ENCODE measurements at places on chromosomes 5 and 9. TPM values are rescaled to one million over a fixed set of nuclear protein-coding genes. Genes with fewer than 3 reads are reported as not detected.

GRCh38 chr5:113038714-113039113, 62.1 kb downstream of the DCP2 start:
- H3K4me1 ChIP-seq, result no peaks in the 10 kb centered on the region
- DNase-seq, result no peak
- no peaks in the 10 kb centered on the region for H3K27me3 ChIP-seq
- no peaks in the 10 kb centered on the region for H3K36me3 ChIP-seq
- H3K27ac ChIP-seq, result no peak overlapping the region

DNA sequence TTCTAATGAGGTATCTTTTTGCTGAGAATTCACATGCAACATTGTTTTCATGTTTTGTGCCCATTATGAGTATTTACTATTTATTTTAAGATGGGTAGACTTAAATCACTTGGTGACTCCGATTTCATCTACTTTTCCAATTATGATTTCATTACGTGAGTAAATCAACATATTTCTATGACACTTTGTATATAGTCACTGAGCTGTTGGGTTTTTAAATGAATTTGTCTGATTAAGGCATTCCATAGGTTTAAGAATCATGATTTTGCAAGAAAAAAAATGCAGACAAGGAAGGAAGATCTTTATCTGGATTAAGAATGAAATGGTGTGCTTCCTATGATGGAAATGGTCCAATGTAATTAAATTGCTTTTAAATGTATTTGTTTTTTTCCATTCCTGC, 661.9 kb downstream of the ANXA1 start:
- DNase-seq, result no peak
- H3K4me1 ChIP-seq, result no peaks in the 10 kb centered on the region
- H3K27me3 ChIP-seq, result no peaks in the 10 kb centered on the region

DNA sequence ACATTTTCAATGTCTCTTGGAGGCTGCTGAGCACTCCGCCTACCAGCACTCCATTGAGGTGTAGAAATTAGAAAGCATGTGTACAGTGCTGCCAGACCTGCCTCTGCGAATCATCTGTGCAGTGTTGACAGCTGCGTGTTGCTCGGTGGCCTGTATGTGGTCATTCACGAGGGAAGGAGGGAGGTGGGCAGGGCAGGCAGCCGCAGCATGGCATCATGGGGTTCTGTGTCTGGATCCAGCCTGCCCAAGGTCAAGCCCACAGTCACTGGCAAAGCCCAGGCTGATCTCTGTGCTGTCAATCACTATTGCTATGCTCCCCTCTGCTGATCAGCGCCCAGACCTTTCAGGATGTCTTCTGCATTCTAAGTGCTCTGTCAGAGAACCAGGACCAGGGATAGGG, 8.0 kb upstream of the PDZD2 start:
- no peak overlapping the region for H3K27ac ChIP-seq
- no peak for DNase-seq
- H3K4me3 ChIP-seq, result no peak overlapping the region
- no peaks in the 10 kb centered on the region for H3K36me3 ChIP-seq
- peaks cover 2% of the 10 kb centered on the region for H3K4me1 ChIP-seq

- H3K27ac ChIP-seq, result no peak overlapping the region
- H3K4me1 ChIP-seq, result no peaks in the 10 kb centered on the region
- H3K36me3 ChIP-seq, result no peaks in the 10 kb centered on the region
- no peaks in the 10 kb centered on the region for H3K27me3 ChIP-seq
- H3K4me3 ChIP-seq, result no peak overlapping the region
Measured at GRCh38 chr5:126234563-126235195, 188.5 kb upstream of the GRAMD2B start.

- H3K4me1 ChIP-seq, result no peaks in the 10 kb centered on the region
- no peaks in the 10 kb centered on the region for H3K36me3 ChIP-seq
- DNase-seq, result no peak
- H3K27me3 ChIP-seq, result no peaks in the 10 kb centered on the region
- no peak overlapping the region for H3K4me3 ChIP-seq
Measured at GRCh38 chr9:61669352-61669751, 479.5 kb downstream of the SPATA31A7 start.

- no peaks in the 10 kb centered on the region for H3K36me3 ChIP-seq
- H3K4me1 ChIP-seq, result no peaks in the 10 kb centered on the region
- no peaks in the 10 kb centered on the region for H3K27me3 ChIP-seq
- no peak for DNase-seq
- no peak overlapping the region for H3K4me3 ChIP-seq
Measured at GRCh38 chr5:107329850-107330249, 340.9 kb downstream of the EFNA5 start.

DNA sequence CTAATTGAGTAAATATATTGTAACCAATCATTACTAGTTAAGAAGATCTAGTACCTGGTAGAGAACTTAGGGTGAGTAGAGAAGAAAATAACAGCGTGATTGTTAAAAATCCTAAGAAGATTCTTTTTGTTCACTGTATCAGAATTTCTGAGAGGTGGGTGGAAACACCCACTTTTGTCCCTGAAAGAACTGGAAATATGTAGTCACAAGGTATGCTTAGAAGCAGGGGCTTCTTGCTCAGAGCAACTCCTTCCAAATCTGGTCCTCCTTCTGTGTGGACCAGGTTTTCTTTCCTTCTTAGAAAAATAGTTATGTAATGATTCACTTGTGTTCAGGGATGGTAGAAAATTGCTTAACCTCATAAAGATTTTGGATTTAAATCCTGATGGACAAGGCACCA, 11.9 kb upstream of the TOMM5 start:
- no peak overlapping the region for H3K27ac ChIP-seq
- no peak overlapping the region for H3K4me3 ChIP-seq
- no peaks in the 10 kb centered on the region for H3K27me3 ChIP-seq
- H3K36me3 ChIP-seq, result no peaks in the 10 kb centered on the region
- no peak for DNase-seq

GRCh38 chr9:8223861-8224260, 424.3 kb upstream of the DMAC1 start:
- no peaks in the 10 kb centered on the region for H3K27me3 ChIP-seq
- DNase-seq, result no peak

GRCh38 chr9:99592834-99593574, 228.7 kb upstream of the NR4A3 start:
- no peak overlapping the region for H3K4me3 ChIP-seq
- no peaks in the 10 kb centered on the region for H3K27me3 ChIP-seq
- no peak for DNase-seq
- H3K27ac ChIP-seq, result no peak overlapping the region
- H3K36me3 ChIP-seq, result no peaks in the 10 kb centered on the region

DNA sequence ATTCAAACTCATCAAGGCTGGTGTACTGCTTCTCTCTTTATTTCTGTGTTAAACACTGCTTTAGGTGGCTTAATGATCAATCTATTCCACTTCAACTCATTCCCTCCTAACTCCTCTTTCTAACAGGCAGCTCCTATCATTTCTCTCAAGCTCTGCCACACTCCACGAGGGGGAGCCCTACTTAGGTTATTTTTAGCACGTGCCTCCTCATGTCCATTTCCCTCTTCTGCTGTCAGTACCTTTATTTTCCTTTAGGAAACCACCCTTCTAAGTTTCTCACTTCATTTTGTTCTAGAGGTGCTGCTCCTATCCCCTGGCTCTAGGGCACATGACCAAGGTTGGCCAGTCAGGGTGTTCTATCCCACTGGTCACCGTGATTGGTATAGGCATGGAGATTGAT, 6.7 kb upstream of the BRINP1 start:
- H3K4me1 ChIP-seq, result no peaks in the 10 kb centered on the region
- no peaks in the 10 kb centered on the region for H3K27me3 ChIP-seq
- H3K4me3 ChIP-seq, result no peak overlapping the region
- no peak for DNase-seq
- no peaks in the 10 kb centered on the region for H3K36me3 ChIP-seq
- H3K27ac ChIP-seq, result no peak overlapping the region

- no peak overlapping the region for H3K4me3 ChIP-seq
- no peaks in the 10 kb centered on the region for H3K36me3 ChIP-seq
- no peaks in the 10 kb centered on the region for H3K4me1 ChIP-seq
- peaks cover 11% of the 10 kb centered on the region for H3K27me3 ChIP-seq
- no peak overlapping the region for H3K27ac ChIP-seq
- no peak for DNase-seq
Measured at GRCh38 chr5:1706428-1706827, 93.2 kb downstream of the MRPL36 start.

DNA sequence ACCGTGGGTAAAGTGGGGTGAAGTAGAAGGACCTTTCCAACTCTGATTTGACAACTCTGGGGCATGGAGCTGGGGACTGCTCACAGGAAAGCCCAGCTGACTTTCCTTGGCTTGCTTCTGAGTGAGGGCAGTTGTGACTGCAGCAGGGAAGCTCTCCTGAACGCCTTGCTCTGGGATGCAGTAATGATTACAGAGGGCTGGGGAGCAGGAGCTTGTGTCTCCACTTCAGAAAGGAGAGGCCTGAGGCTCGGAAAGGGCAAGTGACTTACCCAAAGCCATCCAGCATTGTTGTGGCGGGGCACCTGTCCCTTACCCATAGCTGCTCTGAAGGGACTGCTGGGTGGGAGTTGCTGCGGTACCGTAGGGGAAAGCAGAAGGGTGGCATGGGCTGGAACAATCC, 41.2 kb downstream of the GSN start:
- H3K27me3 ChIP-seq, result no peaks in the 10 kb centered on the region
- no peak overlapping the region for H3K4me3 ChIP-seq
- H3K27ac ChIP-seq, result peak overlapping the region; percentile 59
- DNase-seq, result no peak

DNA sequence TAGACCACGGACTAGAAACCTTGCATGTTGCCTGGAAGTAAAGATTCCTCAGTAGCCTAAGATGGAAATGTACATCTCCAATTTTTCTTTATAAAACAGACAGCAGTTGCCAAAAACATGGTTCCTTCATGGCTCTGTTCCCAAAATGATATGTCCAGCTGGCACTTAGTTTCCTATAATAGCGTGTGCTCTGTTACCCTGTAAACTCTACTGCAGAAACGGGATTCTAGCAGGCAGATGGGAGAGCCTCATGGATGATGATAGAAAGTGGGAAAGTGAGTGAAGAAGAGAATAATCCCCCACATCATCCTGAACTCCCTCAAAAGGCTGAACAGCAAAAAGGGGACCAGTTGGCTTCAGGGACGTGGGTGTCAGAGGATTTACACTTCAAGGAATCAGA, 118.2 kb downstream of the FRMD3 start:
- H3K4me3 ChIP-seq, result no peak overlapping the region
- no peak for DNase-seq
- H3K4me1 ChIP-seq, result no peaks in the 10 kb centered on the region
- no peaks in the 10 kb centered on the region for H3K27me3 ChIP-seq
- no peaks in the 10 kb centered on the region for H3K36me3 ChIP-seq
- no peak overlapping the region for H3K27ac ChIP-seq

GRCh38 chr5:151123897-151124751, 33.5 kb downstream of the ANXA6 start:
- peak; percentile 76 for DNase-seq
- H3K27me3 ChIP-seq, result no peaks in the 10 kb centered on the region
- H3K27ac ChIP-seq, result peak overlapping the region; percentile 63
- H3K4me1 ChIP-seq, result no peaks in the 10 kb centered on the region
- H3K36me3 ChIP-seq, result no peaks in the 10 kb centered on the region

DNA sequence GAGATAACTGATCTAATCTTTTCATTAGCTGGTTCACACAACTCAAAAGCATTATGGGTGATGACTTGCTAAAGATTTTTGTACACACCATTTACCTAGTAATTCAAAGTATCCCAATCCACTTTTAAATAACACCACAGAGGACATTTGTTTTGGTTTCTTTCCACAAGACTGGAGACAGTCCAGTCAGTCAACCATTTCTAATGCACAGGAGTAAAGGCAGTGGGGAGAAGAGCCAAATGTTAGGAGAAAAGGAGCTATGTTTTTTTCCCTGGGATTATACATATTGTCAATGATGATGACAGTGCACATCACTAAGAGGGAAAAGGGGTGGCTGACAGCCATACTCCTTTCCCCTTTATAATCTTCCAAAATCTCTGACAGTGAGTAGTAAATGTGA, 240.9 kb downstream of the GABRB2 start:
- H3K36me3 ChIP-seq, result no peaks in the 10 kb centered on the region
- no peaks in the 10 kb centered on the region for H3K4me1 ChIP-seq
- H3K27me3 ChIP-seq, result no peaks in the 10 kb centered on the region
- no peak overlapping the region for H3K27ac ChIP-seq

DNA sequence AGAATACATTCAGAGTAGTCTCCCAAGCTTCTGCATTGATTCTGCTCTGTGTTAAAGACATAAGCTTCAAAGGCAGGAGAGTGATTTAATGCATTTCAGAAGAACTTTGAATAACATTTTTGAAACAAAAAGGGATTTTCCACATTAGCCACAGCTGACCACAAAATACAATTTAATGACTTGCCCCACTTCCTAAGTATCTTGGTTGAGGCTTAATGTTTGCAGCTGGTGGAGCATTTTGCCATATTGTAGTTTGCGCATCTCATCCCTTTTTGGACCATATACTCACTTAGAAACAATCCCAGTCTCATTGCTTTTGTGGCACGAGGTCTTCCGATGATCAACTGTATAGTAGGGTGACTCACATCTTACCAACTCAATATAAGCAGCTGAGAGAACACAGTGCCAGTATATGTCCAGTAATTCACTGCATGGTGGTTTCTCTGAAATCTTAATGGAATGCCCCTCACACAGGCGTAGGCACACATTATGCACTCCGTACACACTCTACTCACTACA, 455.8 kb upstream of the PTGER4 start:
- H3K27ac ChIP-seq, result no peak overlapping the region
- H3K27me3 ChIP-seq, result no peaks in the 10 kb centered on the region
- no peaks in the 10 kb centered on the region for H3K4me1 ChIP-seq
- H3K36me3 ChIP-seq, result no peaks in the 10 kb centered on the region
- DNase-seq, result no peak

DNA sequence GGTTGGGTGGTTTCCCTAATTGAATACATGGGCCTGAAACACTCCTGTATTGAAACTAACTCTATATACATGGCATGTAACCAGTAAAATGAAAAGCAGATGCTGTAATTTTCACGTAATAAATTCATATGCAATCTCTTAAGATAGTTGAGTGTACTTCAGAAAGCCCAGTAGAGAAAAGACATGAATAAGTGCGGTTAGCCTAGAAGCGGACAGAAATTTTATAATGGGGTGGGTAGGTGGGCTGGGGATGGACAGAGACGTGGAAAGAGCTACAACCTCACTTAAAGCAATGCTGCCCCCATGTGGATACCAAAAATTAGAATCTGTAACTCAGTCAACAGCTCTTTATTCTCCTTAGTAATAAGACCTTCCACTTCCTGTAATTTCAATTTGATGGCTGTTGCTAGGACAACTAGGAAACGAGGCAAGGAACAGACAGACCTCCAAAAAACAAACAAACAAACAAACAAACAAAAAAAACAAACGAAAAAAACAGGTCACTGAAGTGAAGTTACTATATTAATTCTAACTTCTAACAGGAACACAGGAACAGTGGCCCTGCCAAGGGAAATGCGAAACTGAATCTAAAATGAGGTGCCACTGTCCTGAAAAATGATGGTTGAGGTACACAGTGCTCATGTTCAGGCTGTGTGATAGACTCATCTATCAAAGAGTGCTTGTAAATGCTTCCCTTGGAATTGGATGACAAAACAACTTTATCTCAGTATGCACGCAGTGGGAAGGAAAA, 103.4 kb upstream of the GNA14 start:
- no peaks in the 10 kb centered on the region for H3K27me3 ChIP-seq
- no peak overlapping the region for H3K27ac ChIP-seq
- DNase-seq, result no peak
- no peaks in the 10 kb centered on the region for H3K4me1 ChIP-seq
- H3K4me3 ChIP-seq, result no peak overlapping the region

- no peak overlapping the region for H3K27ac ChIP-seq
- no peaks in the 10 kb centered on the region for H3K4me1 ChIP-seq
- H3K27me3 ChIP-seq, result no peaks in the 10 kb centered on the region
- DNase-seq, result no peak
Measured at GRCh38 chr5:109173036-109173794, 236.6 kb downstream of the PJA2 start.

The MEIKIN gene
- not detected for total RNA-seq

The TCF7 gene
- 2.1 TPM for total RNA-seq

The C9orf85 gene
- total RNA-seq, result 14.1 TPM

The SLC27A6 gene
- total RNA-seq, result 0.48 TPM
